AG10803 (cell line): ENCODE measurements at places on chromosomes 4 and X.

- DNase-seq = no peak
Observed at GRCh38 chrX:20639115-20639514, 372.4 kb upstream of the RPS6KA3 start.

DNA sequence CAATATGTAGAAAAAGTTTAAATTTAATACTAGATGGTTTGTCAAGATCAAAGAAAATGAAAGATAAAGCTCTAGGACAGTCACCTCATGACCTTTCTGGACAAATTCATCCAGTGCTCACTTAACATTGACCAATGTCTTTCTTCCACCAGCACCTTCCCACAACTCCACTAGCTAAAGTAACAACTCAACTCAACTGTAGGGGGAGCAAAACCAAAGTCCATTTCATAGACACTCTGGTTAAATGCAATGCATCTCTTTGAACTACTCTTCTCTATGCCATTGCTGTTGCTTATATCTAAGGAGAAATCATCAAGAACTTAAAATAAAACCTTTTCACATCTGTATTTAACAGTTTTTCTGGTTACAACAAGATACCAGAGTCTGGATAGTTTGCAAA is 25.1 kb downstream of the UGT2B4 start:
- no peak for DNase-seq

GRCh38 chrX:130539721-130540321 is 138.0 kb downstream of the RBMX2 start:
- peak; percentile 51 for DNase-seq

GRCh38 chr4:65624651-65625050 is 45.6 kb downstream of the EPHA5 start:
- DNase-seq = no peak

- no peak for DNase-seq
Observed at GRCh38 chrX:18457000-18457399, 31.6 kb downstream of the CDKL5 start.

DNA sequence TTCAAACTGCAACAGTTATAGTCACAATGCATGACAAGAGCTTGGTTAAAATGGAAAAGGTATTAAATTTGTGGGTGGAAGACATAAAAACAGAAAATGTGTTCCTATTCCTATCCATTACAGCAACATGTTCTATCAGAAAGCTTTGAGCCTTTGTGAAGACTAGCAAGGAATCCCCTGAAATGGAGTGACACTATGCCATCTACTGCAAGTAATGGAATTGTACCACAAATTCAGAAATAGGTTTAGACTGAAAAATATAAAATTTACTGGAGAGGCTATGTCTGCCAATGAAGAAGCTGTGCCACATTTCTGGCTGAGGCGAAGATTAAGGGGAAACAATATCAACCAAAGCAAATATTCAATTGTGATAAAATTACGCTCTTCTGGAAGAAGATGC is 247.9 kb downstream of the ADAM29 start:
- DNase-seq = no peak

DNA sequence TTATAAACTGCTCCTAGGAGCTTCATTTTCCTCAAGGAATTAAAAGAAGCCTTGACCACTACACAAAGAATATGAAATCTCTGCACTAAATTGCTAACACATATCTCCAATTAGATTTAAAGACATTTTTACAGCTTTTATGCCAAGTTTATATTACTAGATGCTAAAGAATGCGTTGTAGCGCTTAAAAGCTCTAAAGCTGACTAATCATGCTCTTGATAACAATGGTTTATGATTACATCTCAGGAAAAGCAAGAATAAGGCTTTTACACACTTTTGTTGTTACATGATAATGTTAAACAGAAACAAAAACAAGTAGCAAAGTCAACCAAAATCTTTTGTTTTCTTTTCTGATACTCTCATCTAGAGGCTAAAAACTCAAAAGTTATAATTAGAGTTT is 44.7 kb downstream of the SLC10A7 start:
- DNase-seq = no peak

DNA sequence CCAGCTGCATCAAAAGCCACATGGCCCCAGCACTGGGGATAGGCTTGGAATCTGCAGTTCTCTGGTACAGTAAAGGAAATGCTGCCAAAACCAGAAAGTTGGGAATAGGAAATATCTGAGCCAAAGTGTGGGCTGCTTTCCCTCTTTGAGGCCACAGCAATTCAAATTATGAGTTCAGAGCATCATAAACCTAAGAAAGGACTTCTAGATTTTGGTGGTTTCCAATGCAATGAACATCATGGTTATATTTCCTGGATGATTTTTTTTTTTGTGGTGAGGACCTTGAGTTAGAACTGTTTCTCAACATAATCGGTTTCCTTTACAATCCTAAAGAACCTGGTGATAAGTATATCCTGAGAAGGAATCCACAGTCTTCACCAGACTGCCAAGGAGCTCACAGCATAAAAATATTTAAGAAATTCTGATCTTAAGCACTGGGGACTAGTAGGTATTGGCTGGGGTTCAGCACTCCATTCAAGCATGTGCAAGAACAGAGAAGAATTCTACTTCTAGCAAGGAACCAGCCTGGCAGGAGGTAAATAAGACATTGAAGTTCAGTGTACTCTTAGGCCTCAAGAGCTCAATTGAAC is 29.8 kb upstream of the ARHGAP24 start:
- DNase-seq = peak; percentile 85

DNA sequence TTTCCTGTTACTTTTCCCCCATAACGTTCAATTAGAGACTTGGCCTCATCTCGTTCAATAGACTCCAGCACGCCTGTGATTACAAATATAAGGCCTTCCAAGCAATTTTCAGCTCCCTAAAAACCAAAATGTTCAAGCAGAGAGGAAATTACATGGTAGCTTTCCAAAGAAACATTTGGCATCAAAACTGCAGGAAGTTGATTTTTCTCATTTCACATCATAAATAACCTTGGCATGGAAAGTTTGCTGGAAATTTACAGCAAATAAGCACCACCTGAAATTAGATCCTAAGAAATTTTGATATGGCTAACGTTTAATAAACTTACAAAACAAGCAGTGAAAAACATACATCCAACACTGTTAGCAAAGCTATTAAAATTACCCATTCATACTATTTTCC is 53.3 kb downstream of the RFC1 start:
- no peak for DNase-seq

DNA sequence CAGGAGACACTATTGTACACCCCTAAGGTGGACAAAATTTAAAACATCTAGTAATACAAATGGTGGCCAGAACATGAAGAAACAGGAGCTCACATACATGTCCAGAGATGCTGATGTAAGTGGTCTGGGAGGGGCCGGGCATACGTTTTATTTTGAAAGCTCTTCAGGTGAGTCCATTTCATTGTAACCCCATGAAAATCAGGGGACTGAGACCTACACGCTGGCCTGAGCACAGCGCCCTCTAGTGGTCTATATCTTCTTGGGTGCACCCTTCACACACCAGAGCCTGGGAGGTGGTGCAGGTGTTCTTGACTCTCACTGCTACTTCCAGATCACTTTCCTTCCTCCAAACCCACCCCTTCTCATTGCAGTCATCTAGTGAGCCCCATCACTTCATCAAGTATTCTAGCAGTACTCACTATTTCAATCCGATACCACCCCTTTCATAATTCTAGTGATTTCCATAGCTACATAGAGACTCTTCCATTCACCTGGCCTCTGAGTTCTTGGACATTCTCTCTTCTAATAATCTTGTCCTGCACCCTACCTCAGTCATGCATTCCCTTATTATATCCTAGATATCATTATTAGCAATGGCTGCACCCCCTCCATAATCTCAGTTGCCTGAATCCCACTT is 4.3 kb upstream of the TLR6 start:
- peak; percentile 15 for DNase-seq

- no peak for DNase-seq
Observed at GRCh38 chrX:149827254-149827653, 45.5 kb downstream of the MAGEA9 start.

DNA sequence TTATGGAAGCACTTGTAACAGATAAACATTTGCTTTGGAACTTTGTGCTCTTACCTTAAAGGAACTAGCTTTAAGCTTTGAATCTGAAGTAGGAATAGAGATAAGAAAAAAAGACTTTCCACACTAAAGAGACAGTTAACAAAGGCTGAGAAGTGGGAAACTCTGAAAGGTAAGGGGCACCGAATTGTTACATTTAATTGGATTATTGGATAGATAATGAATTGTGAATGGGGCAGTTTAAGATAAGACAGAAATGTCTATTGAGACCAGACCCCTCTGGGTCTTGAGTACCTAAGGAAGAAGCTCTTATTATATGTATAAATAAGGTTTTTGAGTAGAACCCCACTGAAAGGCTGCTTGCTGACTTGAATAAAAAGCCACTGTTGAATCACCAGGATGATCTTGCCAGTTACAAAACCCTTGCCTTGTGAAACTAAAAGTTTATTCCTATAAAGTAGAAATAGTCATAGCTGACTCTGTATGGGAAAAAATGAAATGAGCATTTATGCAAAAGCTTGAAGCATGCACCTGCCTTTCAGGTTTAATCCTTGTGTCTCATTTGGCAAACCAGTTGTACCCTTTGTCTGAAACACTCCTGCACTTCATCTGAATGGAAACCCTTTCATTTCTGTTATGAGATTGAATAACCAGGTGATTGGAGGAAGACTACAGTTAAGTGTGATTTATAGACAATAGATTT is 423.2 kb downstream of the RPA4 start:
- no peak for DNase-seq

- DNase-seq = peak; percentile 62
Observed at GRCh38 chr4:155787113-155787710, 28.4 kb downstream of the GUCY1B1 start.

- no peak for DNase-seq
Observed at GRCh38 chr4:113639326-113639725, 122.2 kb downstream of the CAMK2D start.

DNA sequence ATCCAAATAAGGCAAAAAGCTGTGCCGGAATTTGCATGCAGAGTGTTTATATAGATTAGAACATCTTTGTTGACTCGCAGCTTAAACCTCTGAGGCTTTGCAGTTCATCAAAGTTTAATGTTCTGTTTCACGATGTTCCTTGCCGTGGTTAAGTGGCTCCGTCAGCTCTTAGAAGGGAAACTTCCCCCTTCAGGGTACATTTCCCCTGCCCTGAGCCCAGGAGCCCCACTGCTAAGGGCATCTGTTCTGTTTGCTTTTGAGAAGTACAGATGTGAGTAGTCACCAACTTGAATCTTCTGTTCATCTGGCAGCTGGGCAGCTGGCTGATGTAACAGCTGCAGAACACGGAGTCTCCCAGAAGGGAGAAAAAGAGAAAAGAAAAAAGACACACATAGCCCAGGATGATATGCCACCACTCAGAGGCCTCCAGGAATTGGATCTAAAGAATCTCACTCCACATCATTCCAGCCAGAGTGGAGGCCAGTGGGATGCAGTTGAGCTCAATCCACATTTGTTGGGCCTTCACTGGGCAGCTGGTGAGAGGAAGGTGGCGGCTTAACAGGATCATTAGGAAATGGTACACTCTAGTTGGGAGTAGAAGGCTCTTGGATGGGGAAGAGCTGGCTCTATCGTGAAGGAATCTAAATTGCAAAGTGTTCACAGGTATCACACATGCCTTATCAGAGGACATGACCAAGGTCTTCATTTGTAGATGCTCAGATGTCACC is 178.7 kb upstream of the RBPJ start:
- DNase-seq = peak; percentile 63

DNA sequence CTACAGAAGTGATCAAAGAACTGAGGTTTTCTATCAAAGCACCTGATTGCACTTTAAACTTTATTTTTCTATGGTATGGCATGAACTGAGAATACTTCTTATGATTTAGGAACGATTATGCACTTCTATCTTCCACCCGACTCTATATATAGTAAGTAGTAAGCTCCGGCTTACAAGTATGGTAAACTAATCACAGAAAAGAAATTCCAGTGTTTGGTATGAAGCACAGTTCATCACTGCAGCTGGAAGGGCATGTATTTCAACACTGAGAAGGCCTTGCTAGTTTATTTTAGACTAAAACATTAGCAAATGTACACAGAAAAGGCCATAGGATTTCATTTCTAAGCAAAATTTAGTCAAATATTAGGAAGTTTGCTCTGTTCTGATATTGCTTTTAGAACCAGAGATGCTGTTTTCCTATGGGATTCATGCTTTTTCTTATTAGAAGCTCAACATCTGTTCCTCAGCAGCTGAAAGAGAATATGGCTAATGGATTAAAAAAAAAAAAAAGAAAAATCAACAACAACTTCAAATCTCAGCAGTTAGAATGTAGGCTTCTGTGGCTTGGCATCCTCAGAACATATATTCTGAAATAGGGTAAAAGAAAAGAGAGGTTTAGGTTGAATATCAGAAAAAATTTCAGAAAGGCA is 273.5 kb downstream of the C4orf33 start:
- no peak for DNase-seq

DNA sequence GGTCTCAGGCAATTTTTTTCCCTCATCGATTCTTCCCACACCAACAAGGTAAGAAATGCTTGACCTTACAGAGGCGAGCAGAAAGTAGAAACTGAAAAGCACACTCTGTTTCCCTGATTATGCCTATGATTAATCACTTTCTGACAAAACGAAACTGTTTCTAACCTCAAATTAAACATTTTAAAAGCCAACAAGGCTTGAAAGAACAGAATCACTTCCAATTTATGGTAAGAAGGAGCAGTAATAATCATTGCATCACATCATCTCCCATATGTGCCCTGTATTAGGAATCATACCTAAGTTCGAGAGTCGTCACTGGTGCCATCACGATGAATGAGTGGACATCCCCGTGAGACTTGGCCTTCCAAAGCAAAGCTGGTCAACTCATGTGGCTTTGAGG is 12.5 kb upstream of the CXCL13 start:
- no peak for DNase-seq

GRCh38 chr4:148243837-148244236 is 198.4 kb downstream of the NR3C2 start:
- DNase-seq = no peak

GRCh38 chrX:101931488-101932248 is at the start of gene ZMAT1:
ZMAT1 (minus strand) TSS chrX:101932027; CDS start chrX:101932008, 19 bp downstream.
- DNase-seq = peak; percentile 89

DNA sequence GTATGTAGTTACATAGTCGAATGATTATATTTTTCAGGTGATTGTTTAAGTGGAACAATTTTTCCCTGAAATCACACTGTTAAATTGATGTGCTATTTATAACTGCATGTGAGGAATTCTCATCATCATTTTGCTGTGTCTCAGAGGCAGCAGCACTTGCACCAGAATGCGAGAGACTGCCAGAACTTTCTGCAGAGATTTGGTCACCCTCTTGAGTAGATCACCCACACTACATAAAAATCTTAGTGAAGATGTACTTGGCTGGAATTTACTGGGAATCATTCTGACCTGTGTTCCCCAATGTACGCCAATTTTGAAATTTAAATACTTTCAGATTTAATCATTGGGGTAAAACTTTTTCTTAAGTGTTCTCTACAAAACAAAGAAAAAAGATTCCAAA is 5.4 kb downstream of the UGT2B4 start:
- DNase-seq = no peak

GRCh38 chrX:17465802-17466201 is 90.8 kb downstream of the NHS start:
- no peak for DNase-seq

- DNase-seq = no peak
Observed at GRCh38 chr4:26749867-26750266, 110.8 kb upstream of the STIM2 start.

- no peak for DNase-seq
Observed at GRCh38 chr4:40649321-40649720, 19.7 kb upstream of the RBM47 start.
